Activated CD4-positive, alpha-beta T cell treated with anti-CD3 and anti-CD28 coated beads, Interleukin-2, amount 50 U/mL, for 48 hours (primary cell): ENCODE measurements at places on chromosomes 4 and X.

DNA sequence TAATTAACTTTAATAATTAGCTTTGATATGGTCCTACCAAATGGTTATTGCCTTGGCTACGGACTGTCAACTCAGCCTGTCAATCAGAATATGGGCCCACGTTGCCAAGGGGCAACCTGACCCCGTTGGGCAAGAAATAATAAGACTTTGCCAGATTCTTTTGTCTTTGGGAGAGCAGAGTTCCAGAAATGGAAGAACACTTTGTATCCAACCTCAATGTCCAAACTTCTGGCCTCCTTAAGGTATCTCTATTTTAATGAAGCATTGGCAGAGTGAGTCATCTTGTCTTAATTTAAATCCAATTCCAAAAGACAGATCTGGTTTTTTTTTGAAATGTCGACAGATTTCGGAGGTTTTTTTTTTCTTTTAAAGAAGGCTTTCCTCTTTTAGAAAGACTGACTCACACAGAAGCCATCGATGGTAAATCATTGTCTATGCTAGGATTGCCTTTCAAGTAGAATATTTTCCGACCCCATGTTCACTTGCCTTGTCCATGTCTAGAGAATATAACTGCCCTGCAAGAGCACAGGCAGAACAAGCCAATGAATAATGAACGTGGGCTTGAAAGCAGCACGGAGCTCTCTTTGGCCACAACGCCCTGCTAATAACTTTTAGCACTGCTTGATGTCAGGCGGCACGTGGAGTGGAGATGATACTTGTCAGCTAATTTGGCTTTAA is 190.3 kb upstream of the GATB start:
- no peak for DNase-seq

DNA sequence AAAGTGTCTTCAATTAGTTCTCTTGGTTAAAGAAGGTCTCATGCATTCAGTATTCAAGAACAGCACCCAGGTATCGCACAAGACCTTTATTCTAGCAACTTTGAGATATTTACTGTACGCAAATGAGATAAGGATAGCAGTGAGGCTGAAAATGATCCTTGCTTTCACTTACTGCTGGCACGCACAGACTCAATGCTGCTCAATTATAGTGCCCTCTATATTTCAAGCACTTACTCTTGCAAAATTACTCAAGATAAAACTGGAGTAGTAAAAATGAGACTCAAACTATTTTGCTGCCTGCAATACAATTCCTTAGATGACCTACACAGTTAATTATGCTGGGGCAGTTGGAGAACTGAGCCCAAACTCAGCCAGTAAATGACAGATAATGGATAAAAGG is 60.9 kb downstream of the ADGRA3 start:
- DNase-seq = no peak

- no peak for DNase-seq
These were observed 624.0 kb downstream of the MID1IP1 start for GRCh38 chrX:39425124-39425806.

- DNase-seq = no peak
These were observed 223.9 kb upstream of the ANKRD50 start for GRCh38 chr4:124936427-124936826.

DNA sequence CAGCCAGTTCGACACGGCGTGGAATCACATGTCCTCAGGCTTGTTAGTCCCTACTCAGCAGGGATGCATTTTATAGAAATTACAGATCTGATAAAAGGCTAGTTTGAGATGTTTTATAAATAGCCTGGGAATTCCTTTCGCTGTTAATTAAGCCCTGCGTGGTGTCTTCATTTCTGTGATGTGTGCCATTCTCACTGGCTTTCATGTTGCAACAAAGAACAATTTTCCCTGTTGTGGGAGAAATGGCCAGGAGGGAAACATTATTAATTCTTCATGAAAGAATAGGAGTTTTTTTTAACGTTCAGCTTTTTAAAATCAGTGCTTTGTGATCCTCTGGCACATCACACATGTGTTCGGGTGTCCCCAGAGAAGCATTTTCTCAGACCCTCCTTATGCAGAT is 427.3 kb upstream of the FRG1 start:
- DNase-seq = no peak

DNA sequence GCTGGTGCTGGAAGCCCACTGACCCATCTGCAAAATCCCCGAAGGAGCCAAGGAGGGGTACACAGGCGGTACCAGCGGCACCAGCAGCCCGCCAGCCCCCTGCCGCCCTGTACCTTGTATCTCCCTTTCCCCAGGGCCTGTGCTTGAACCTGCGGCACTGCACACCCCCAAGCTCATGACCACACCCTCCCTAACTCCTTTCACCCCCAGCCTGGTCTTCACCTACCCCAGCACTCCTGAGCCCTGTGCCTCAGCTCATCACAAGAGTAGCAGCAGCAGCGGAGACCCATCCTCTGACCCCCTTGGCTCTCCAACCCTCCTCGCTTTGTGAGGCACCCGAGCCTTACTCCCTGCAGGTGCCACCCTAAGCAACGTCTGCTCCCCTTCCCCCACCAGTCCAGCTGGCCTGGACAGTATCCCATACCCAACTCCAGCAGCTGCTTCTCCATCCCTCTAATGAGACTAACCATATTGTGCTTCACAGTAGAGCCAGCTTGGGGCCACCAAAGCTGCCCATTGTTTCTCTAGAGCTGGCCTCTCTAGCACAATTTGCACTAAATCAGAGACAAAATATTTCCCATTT is 94.9 kb downstream of the LARP1B start:
- DNase-seq = no peak

DNA sequence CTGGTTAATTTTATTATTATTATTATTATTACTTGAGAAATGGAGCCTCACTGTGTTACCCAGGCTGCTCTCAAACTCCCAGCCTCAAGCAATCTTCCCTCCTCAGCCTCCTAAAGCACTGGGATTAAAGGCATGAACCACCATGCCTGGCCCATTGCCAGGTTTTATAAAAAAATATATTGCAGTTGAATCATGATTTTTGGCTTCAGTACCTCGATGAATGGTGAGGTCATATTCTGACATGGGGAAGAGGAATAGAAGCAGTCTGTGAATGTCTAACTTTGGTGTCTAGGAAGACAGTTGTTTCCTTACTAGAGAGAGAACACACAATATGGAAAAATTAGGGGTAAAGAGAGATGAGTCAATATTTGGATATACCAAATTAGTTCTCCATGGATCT is 32.0 kb downstream of the CCSER1 start:
- DNase-seq = no peak

DNA sequence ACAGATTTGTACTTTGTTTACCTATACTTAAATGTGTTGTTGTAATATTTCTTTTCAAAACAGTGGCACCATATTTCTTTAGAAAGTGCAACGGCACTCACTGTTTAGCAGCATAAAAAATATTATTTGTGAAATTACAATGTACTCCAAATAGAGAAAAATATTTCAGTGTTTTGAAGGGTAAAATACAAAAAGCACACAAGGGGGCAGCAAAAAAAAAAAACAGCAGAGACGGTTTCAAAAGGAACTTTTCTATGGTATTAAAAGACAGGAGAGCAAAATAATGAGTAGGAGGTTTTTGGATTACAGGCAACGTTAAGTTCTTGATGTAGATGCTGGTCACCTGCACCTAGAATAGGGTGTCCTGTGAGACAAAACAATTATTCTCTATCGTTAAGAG is 2.0 kb downstream of the NUDT11 start:
- DNase-seq = no peak

GRCh38 chr4:127888559-127888958 is 7.9 kb downstream of the PLK4 start:
- no peak for DNase-seq

- DNase-seq = no peak
These were observed 36.9 kb upstream of the ADGRA3 start for GRCh38 chr4:22552812-22553211.
